ENCODE measurements at places on chromosomes 5 and 9.

DNA sequence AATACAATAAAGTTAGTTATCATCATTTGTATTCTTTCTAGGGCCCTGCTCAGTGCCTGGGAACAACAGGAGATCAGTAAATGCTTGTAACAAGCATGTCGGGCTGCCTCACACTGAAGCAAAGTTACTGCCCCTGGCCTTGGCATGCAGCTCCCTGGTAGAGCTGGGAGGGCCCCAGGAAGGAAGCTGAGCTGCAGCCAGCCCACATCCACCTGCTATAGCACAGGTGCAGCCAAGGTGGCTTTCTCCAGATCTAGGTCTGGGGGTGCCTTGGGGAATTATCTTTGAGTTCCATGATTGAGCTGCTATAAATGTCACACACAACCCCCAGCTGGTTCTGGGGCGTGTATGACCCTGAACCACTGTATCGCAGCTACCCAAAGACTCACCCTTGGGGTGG, 293.4 kb upstream of the MSX2 start:
- DNase-seq = no peak

GRCh38 chr9:136621019-136621733, 41.5 kb upstream of the EGFL7 start:
- no peak for DNase-seq

DNA sequence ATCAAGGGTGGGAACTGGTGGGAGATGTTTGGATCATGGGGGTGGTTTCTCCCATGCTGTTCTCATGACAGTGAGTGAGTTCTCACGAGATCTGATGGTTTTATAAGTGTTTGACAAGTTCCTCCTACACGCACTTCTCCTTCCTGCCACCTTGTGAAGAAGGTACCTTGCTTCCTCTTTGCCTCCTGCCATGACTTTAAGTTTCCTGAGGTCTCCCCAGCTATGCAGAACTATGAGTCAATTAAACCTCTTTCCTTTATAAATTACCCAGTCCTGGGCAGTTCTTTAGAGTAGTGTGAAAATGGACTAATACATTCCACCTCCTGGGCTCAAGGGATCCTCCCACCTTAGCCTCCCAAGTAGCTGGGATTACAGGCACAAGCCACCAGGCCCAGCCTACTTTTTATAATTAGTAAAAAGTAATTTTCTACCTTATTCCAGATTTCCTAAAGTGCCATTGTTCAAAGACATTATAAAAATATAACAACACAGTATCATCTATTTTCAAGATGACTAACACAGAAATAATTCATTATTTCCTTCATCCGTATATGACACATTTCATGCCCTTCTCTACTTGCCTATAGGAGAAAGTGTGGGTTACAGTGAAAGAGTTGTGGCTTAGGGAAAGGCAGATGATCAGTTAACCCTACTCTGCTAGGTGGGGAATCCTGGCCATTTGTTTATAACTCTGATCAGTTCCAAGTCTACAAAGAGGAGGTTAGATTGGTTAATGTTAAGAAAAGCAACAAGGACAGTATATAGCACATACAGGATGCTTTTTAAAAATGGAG, 99.9 kb downstream of the TTC39B start:
- DNase-seq = no peak

- no peak for DNase-seq
Observed at GRCh38 chr5:139513852-139514485, 31.4 kb upstream of the STING1 start.

DNA sequence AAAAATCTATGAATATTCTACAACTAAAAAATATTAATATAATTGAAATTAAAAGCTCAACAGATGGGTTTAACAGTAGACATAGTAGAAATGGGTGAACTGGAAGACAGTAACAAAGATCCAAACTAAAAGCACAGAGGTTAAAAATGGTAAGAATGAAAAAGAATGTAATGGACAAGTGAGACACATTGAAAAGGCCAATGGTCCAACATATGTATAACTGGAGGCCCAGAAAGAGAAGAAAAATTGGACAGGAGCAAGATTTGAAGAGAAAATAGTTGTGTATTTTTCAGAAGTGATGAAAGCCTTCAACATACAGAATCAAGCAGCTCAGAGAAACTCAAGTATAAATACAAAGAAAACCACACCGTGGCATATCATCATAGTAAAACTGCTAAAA, 58.6 kb downstream of the PCDHGC5 start:
- DNase-seq = no peak

DNA sequence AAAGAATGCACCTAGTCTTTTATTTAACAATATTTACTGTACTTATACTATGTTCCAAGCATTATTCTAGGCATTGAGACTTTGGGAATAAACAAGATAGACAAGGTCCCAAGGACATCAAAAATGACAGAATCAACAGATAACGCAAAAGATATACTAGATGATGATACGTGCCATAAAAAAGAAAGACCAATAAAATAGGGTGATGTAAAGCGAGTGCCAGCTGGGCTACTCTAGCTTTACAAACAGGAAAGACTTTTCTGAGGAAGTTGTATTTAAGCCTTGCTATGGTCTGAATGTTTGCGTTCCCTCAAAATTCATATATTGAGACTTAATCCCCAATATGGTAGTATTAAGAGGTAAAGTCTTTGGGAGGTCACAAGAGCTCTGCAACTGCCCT, 310.2 kb upstream of the RGMB start:
- no peak for DNase-seq

GRCh38 chr9:134165357-134166315, 1.3 kb upstream of the RNU6ATAC start:
- DNase-seq = peak; percentile 34

DNA sequence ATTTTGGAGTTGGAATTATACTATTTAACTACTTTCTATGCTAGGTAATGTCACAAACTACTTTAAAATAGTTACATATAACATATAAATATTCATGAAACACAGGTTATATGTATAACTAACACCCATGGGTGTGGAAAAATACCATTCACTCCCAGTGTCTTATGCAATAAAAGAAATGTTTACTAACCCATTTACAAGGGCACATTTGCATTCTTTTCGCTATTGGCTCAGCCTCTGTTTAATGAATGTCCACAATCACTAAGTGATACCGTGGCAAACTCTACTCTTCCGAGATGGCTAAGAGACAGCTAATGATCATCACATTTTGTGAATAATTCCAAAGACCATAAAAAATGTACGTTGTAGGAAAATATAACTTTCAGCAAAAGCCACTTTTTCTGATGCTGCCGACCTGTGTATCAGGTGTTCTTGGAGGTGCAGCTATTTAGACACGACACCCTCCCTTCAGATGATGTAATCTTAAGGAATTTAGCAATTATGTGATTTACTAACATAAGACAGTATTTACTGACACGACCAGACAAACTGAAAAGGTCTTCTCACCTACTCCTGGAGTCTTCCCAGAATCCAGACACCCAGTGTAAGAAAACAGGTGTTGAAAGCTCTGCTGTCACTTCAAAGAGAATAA, 121.7 kb upstream of the FAM120A start:
- DNase-seq = no peak

- no peak for DNase-seq
Observed at GRCh38 chr9:20823051-20823450, 139.0 kb downstream of the FOCAD start.

DNA sequence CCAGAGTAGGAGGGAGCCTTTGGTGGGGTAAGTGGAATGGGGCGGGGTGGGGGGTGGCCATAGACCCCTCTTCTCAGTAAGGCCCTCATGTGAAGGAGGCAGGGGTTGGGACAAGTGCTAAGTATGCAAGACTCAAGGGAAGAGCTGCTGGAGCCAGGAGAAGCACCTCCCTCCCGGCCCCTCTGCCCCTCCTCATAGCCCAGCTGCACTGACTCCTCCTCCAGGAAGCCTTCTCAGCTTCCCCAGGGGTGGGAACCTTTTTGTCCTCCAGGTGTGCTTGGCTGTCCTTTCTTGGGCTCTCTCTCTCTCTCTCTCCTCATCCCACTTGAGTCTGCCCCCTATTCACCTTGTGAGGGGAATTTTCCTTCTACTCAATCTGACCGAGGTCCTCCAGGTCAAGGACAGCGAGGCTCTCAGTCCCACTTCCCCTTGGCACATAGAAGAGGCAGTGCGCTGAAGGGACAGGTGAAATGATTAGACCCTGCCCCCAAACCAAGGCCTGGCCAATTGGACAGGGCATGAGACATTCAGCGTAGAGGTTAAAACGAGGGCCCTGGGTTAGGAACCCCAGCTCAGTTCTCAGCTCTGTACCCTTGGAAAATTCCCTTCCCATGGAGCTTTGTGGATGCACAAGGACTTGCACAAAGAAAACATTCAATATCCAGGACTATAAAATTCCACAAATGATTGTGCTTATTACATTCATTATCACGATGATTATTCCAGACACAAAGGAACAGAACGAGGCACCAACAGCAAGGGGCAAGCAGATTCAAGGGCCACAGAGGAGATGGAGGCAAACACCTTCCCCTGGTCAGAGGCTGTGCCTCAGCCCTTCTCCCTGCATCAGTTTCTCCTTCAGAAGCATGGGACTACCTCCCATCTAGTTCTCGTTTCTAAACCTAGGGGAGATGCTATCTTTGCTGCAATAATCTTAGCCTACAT, 45.6 kb upstream of the IL17B start:
- no peak for DNase-seq

- no peak for DNase-seq
Observed at GRCh38 chr9:76441551-76442322, 17.2 kb upstream of the GCNT1 start.

GRCh38 chr9:111598733-111599091, 735 bp downstream of the PTGR1 start:
- peak; percentile 5 for DNase-seq

DNA sequence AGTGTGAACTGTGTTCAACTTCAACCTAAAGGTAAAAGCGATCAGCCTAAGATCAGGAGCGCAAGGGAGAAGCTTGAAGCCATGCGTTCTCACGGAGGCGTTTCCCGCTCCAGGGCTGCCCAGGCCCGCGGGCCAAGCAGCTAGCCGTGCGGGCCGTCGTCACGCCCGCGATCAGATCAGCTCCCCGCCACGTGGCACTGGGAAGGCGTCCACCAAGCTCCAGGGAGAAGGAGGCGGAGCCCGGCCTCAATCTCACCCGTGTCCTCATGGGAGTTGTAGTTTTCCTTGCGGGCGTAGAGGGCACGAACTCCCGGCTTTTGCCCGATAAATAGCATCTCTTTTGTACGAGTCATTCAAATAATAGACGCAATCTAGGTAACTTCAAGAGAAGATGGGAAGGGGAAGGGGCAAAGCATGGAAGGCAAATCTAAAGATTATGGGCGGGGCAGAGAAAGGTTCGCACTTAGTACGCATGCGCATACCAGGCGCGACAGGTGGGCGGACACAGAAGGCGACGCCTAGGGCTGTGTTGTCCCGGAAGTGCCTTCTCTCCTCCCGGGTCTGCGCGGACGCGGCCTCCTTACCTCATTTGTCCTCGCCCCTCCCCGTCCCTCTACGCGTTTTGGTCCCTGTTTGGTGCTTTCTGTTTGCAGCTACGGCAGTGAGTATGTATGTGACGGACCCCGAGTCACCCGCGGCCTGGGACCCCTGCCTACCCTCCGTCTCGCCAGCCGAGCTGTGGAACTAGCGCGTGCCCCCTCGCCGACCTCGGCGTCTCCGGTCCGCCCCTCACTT, 40.8 kb upstream of the ZCCHC7 start:
- peak; percentile 90 for DNase-seq

DNA sequence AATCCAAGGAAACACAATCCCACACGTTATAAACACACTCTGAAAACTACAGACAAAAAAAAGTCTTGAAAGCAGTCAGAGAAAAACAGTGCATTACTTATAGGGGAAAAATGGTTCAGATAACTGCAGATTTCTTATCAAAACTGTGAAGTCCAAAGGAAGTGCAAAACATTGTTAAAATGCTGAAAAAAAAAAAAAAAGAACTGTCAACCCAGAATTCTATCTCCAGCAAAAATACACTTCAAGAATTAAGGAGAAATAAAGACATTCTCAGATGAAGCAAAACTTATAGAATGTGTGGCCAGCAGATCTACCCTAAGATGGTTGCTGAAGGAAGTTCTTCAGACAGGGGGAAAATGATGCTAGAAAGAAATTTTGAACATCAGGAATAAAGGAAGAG, 40.4 kb downstream of the ADAMTS2 start:
- DNase-seq = no peak

GRCh38 chr5:160071516-160071915, 47.7 kb downstream of the PWWP2A start:
- peak; percentile 37 for DNase-seq

DNA sequence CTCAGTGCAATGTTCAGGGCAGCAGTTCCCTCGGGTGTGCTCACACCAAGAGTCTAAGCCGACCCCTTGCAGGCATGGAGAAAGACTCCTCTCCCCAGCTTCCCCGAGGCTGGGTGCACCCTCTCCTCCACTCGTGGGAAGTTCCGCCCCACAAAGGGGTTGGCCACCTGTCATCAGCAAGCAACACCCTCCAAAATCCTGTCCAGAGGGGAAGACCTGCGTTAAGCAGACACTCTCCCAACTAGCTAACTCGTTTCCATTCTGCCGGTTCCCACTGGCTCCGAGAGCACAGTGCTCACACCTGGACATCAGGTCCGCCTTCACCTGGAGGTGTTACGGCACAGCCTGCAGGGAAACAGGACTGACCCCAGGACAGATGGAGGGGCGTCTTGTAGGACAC, 117.9 kb upstream of the IRX4 start:
- no peak for DNase-seq

DNA sequence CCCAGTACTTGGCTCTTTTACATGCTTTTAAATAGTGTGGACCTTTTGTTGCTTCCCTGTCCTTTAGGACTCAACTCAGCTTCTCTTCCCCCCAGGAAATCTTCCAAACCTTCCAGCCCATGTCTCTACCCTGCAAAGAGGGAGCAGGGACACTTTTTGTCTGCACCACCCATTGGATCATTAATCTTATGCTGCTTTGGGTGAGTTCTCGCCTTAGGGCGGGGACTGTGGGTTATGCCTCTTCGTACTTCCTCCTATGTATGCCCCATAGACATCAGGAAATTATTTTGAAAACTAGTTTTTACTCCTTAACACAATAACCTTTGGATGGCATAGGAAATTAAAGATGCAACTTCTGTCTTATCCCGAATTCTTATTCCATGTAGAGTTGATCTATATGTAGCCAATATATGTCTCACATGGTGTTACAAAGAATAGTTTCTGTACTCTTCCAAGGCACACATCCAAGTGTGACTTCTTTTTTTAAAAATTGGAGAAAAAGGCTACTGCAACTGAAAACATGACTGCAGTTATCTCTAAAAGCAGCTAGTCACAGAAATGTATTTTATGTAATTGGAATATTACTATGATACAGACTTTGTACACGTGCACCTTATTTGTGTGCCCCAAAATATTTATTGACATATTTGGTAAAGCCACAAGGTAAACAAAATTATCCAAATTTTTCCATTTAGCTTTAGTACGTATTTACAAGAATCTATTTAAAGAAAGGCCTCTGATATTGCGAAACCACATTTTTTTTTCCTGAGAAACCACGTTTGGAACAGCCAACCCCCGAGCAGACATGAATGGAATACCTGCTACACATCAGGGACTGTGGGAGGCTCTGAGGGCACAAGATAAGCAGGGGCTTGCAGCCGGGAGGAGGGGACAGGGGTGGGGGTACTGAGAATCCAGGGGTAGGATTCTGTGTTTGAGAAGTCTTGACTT, 133.6 kb downstream of the WDR41 start:
- no peak for DNase-seq
